Non-pigmented ciliary epithelial cell (primary cell): ENCODE measurements at places on chromosomes 7 and 10.

GRCh38 chr7:104650991-104651640, 322.7 kb downstream of the LHFPL3 start:
- no peak for DNase-seq

DNA sequence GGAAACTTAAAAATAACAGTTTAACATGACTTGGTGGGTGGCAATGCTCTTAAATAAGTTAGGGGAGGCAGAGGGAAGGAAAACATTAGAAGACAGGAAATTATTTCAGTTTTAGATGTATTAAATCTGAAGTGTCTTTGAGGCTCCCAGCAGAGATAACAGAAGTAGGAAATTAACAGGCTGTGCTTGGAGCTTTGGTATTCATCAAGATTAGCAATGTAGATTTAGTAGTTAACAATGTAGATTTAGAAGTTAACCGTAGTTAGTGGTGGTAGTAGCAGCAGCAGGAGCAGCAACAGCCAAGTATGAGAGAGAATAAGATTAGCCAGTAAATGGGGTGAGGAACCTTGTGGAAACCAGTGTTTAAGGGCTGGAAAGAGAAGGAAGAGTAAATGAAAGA, 48.7 kb upstream of the UBN2 start:
- DNase-seq, result no peak

- no peak for DNase-seq
These were observed 29.9 kb downstream of the SRRM3 start for GRCh38 chr7:76231583-76231982.

DNA sequence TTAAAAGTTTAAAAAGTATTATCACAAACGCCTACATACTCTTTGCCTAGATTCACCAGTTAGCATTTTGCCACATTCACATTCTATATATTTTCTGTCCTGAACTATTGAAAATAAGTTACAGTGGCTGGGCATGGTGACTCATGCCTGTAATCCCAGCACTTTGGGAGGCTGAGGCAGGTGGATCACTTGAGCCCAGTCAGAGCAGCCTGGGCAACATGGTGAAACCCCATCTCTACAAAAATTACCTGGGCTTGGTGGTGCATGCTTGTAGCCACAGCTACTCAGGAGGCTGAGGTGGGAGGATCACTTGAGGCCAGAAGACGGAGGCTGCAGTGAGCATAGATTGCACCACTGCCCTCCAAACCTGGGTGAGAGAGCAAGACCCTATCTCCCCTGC, 5.3 kb downstream of the ARPC1A start:
- no peak for DNase-seq

DNA sequence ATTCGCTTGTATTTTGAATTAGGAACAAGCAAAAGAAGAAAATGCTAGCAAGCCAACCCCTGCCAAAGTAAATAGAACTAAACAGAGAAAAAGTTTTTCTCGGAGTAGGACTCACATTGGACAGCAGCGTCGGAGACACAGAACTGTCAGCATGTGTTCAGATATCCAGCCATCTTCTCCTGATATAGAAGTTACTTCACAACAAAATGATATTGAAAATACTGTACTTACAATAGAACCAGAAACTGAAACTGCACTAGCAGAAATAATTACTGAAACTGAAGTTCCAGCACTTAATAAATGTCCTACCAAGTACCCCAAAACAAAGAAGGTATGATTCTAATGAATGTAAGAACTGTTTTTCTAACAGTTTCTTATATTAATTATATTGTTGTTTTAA, 87.9 kb downstream of the KMT2E start:
- no peak for DNase-seq

DNA sequence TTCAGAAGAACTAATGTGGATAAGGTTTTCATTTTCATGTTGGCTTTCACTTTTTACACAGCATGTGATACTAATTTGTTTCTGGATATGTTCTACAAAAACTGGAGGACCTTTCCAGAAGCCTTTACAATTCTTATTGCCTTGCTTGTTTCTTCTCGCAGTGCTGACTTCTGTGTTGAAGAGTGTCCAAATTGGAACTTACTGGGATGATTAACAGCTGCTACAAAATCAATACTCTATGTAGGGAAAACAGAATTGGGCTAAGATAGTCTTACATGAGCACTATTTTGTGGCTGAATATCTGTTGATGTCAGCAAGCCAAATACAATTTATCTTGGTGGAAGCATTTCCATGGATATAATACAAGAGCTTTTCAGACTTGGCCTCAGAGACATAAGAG, 351.2 kb downstream of the DGKB start:
- DNase-seq, result no peak

GRCh38 chr7:142442396-142442795, 184.5 kb upstream of the PRSS58 start:
- no peak for DNase-seq

- no peak for DNase-seq
These were observed 130.3 kb upstream of the MINDY3 start for GRCh38 chr10:15990535-15991129.

DNA sequence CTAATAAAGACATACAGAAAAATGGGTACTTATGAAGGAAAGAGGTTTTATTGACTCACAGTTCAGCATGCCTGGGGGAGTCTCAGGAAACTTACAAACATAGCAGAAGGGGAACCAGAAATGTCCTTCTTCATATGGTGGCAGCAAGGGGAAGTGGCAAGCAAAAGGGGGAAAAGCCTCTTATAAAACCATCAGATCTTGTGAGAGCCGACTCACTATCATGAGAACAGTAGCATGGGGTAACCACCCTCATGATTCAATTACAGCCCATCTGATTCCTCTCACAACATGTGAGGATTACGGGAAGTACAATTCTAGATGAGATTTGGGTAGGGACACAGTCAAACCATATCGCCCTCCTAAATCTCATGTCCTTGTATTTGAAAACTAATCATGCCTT, 1305.4 kb upstream of the SORCS1 start:
- DNase-seq, result no peak

DNA sequence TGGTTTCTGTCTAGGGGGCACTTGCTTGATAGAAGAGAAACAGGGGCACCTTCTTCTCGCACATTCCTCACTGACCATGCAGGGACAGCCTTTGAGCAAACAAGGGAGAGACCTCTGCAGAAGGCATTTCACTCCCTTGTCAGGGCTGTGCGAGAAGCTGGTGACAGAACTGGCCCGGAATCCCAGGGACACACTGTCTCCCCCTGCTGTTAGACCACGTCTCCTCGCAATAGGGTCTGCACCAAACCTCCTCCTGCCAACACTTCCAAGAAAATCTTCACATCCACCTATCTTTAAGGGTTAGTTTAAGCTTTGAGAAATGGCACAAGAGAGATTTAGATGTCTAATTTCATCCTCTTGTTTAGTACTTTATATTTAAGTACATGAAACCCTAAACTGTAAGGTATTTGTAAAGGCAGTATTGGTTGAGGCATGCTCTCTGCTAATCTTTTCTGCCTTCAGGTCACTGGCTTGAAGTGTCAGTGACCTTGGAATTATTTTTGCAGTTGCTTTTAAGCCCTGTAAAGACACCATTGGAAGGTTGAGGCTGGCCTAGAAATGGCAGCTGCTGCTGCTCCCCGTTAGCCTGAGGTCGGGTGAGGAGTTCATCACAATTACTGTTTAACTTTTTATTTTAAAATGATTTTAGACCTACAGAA, 37.0 kb downstream of the RBM20 start:
- no peak for DNase-seq

GRCh38 chr10:7206412-7207100, 204.3 kb downstream of the SFMBT2 start:
- no peak for DNase-seq

- DNase-seq, result no peak
These were observed 41.7 kb downstream of the TNPO3 start for GRCh38 chr7:129013048-129013724.

GRCh38 chr7:56479748-56480147, 363.5 kb upstream of the NUPR2 start:
- no peak for DNase-seq

- DNase-seq, result no peak
These were observed 208.0 kb upstream of the C7orf33 start for GRCh38 chr7:148382596-148382995.

DNA sequence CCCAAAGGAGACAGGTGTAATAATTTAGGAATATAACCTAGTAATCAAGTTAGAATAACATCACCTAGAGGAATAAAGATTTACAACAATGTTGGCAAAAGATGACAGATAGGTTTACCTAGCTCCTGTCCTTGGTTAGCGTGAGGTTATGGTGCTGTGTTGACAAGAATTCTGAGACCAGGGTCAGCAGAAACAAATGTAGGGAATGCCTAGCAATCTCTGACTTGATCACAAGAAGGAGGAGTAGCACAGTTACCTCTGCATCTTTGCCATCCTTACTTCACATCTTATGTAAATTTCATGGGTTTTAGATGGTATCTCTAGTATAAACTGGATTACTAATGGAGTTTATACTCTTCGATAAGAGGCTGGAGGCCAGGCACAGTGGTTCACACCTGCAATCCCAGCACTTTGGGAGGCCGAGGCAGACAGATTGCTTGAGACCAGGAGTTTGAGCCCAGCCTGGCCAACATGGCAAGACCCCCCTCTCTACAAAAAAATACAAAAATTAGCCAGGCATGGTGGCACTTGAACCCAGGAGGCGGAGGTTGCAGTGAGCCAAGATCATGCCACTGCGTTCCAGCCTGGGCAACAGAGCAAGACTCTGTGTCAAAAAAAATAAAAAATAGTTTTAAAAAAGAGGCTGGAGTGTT, 37.1 kb downstream of the REEP3 start:
- DNase-seq, result no peak

DNA sequence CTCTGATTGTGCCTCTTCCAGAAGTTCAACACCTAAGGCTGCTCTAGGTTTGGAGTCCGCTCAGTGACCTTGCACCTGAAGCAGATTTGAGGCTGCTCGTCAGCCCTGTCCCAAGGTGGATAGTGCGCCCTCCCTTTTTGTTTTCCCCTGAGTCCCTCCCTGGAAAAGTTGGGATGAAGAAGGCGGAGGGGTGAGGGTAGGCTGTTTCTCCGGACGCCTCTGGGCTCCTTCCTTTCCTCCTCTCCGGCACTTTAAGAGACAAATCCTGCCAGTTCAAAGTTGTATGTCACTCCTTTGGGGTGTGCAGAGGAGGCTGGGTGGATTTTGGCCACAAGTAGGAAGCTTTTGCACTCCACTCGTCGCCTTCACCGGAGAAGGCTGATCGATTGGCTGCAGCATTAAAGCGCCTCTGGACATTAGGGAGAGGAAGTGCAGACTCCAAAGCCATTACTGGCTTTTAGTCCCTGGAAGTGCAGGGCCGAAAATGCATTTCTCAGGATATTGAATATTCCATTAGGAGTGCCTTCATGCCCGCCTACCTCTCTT, 81.9 kb upstream of the PRKG1 start:
- no peak for DNase-seq

- no peak for DNase-seq
These were observed 210.0 kb upstream of the PPP2R2D start for GRCh38 chr10:131690805-131691239.

- no peak for DNase-seq
These were observed 16.5 kb upstream of the FXYD4 start for GRCh38 chr10:43354879-43355380.

DNA sequence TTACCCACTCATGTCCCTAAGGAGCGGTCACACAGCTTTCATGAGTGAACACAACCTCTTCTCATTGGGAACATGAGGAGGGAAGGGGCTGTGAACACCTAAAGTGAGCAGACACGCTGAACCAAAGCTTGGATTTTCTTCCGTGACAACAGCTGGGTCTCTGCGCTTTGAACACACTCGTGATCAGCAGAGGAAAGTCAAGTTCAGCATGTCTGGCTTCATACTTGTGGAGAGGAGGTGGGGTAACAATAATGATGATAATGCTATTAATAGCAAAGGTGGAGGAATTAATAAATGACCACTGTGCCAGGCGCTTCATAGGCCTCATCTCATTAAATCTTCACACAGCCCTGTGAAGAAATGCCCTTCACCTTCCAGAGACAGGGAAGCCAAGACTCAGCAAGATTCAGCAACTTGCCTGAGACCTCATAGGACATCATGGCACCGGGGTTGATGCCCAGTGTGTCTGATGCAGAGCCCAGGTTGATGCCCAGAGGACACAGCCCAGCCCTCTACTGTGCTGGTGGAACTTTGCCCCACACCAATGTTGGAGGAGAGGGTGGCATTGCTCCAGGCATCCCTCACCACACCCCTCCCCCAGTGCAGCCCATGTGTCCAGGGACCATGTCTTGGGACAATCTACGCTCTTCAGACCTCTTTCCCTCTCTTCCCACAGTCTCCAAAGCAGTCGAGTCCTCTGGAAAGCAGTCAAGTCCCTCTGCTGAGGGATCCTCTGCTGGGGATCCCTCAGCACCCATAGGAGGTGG, 40.6 kb downstream of the GSDME start:
- DNase-seq, result no peak

DNA sequence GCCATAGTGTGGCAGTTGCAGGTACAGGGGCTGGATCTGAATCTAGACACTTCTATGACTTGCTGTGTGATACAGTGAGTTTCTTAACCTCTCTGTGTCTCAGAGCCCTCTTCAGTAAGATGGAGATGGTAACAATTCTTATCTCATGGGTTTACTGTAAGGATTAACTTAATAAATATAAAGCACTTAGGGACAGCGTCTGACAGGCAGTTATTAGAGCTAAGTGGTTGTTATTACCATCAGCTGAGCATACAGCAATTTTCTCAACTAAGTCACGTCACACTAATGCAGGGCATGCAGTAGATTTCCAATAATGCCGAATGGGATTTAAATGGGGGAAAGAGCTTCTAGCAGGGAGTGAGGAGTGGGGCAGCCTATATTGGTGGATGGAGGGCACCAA, 162.6 kb downstream of the SH2D4B start:
- DNase-seq, result no peak

DNA sequence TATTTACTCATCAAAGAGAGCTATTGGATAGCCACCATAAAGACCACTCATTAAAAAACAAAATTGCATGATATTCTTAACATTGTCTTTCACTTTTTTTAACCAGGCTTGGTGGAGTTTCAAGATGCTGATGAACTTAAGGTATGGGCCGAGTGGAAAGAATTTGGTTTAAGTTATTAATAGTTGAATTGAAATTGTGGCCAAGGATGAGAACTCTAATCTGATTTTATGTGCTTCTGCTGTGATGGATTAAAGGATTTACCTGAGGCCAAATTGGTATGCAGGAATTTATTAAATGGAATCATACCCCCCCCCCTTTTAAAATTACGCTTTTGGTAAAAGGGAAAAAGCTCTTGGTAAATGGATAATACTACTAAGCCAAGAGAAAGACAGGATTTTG, 33.8 kb upstream of the TOMM7 start:
- no peak for DNase-seq

- DNase-seq, result no peak
These were observed 209.9 kb downstream of the CHCHD3 start for GRCh38 chr7:132872034-132872433.

DNA sequence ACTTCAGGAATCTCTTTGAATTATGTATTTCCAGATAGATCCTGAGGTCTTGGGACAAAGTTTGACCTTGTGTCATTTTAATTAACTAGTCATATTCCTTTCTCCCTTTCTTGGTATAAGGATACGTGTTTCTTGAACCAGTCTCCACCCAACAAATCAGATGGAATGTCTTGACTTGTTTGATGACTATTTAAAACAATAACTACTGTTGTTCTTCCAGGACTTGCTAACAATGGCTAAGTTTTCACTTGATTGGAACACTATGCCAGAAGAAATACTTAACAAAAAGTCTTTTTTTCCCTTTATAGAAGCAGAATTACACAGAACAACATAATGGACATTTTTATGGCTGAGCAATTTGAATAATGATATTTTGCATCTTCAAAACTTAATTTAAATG, 43.0 kb upstream of the WIPF3 start:
- no peak for DNase-seq
